Hair follicle dermal papilla cell (primary cell): ENCODE measurements at places on chromosomes 5 and 9. TPM values are rescaled to one million over a fixed set of nuclear protein-coding genes. Genes with fewer than 3 reads are reported as not detected.

The PDE6A gene
- total RNA-seq, result not detected in 2 replicates

The KCNN2 gene
- total RNA-seq, result under 0.01 TPM in 1 of 2 replicates, not detected in the other

The OLFM1 gene
- total RNA-seq, result 0.85 and 1.5 TPM in 2 replicates

The AK8 gene
- total RNA-seq, result 0.32 and 0.85 TPM in 2 replicates

The SLC35D2 gene
- total RNA-seq, result 13.8 and 14.6 TPM in 2 replicates

The MZB1 gene
- total RNA-seq, result 0.16 TPM in 1 of 2 replicates, not detected in the other
